Left hindlimb (tissue), 1 donor: ENCODE measurements at places on chromosomes 4 and X.
A peak's percentile ranks its signal among the peaks of the same experiment; 100 is the strongest.

GRCh38 chrX:69068301-69069085 is 96.8 kb downstream of the PJA1 start:
- DNase-seq, result no peak

- peak; percentile 1 for DNase-seq
Measured at GRCh38 chr4:2283199-2283711, 21.3 kb upstream of the MXD4 start.

- no peak for DNase-seq
Measured at GRCh38 chr4:159425737-159426305, 322.9 kb downstream of the RAPGEF2 start.

DNA sequence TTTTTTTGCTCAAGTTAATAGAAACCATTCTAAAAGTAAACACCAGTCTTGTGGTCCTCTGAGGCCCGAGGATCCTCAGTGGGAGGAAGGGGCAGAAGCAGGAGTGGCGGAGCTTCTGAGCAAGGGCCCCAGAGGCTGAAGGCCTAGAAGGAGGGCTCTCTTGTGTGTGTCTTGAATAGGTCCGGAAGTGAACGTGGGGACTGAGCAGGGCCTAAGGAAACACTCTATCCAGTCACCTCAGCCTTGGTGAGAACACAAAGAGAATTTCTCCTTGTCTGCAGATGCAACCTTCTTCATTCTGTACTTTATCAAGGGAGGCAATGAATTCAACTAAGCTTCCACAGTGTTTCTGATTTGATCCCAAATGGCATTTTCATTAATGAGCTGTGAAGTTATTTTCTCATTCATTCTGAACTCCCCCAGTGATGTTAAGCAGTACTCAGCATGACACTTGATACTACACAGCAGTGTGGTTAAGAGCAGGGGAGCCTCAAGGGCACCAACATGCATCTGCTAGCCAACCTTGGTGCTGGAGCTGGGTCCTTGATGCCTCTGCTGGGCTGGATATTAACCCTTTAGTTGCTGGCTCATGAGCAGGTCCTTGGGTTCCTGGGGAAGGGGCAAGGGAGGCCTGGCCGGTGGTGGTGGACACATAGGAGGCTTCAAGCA is 64.7 kb downstream of the RBM47 start:
- DNase-seq, result no peak

DNA sequence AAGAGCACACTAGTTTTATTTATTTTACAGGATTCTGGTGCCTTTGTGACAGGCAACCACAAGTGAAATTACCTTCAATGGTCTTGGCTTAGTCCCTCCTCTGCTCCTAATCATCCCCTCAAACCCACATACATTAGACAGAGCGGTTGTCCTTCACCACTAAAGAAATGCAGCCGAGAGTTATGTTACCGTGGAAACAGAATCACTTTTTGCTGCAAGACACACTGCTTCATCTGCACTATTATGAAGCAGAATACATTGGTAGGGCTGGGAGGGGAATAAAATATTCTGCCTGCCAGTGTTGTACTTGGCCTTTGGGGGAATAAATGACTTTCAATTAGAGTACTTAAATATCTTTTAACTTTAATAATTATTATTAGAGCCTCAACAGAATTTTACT is 75.2 kb downstream of the ARHGEF38 start:
- DNase-seq, result no peak

DNA sequence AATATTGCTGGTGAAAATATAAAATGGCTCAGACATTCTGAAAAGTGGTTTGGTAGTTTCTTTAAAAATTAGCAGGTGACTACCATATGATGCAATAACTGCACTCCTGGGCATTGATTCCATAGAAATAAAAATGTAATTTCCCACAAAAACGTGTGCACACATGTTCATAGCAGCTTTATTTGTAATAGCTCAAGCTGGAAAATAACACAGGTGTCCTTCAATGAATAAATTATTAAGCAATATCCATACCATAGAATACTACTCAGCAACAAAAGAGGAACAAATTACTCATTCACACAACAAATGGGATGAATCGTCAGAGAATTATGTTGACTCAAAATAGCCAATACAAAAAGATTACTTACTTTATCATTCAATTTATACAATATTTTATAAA is 893.7 kb upstream of the SLIT2 start:
- DNase-seq, result no peak

DNA sequence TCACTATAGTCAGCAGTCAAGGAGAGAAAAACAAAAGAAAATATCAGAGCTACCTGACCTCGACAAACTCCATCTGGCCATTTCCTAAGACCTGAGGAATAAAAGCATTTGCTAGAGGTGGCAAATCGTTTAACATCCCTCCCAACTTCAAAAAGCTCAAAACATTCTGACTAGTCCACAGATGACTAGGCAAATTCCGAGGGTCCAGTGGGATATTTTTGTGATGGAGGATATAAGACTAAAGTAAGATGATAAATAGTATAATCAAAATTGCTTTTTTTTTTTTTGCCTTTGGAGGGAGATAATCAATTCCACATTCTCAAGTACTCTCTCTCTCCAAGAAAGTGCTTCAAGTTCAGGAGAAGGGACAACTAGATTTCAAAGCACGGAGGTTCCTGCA is 119.1 kb upstream of the ETNPPL start:
- DNase-seq, result no peak

- no peak for DNase-seq
Measured at GRCh38 chr4:184757810-184758209, 23.9 kb upstream of the CENPU start.
